ENCODE measurements at places on chromosomes 7 and 10.

DNA sequence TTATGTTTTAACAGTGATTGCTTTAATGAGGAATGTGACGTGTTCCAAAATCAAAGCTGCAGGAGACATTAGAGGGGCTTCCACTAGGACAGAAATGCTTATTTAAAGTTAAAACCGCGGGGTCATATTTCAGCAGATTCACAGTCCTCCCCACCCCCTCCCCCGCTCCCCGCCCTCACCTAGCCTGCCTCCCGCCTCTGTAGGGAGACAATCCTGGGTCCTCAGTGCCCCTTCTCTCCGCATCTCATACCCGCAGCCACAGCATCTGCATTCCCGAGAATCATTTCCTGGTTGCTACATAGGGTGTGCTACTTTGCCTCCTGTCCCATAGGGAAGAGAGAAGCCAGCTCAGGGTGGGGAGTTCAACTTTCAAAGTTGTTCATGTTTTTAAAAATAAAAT lies 3.1 kb upstream of the DRGX start:
- DNase-seq, result no peak

DNA sequence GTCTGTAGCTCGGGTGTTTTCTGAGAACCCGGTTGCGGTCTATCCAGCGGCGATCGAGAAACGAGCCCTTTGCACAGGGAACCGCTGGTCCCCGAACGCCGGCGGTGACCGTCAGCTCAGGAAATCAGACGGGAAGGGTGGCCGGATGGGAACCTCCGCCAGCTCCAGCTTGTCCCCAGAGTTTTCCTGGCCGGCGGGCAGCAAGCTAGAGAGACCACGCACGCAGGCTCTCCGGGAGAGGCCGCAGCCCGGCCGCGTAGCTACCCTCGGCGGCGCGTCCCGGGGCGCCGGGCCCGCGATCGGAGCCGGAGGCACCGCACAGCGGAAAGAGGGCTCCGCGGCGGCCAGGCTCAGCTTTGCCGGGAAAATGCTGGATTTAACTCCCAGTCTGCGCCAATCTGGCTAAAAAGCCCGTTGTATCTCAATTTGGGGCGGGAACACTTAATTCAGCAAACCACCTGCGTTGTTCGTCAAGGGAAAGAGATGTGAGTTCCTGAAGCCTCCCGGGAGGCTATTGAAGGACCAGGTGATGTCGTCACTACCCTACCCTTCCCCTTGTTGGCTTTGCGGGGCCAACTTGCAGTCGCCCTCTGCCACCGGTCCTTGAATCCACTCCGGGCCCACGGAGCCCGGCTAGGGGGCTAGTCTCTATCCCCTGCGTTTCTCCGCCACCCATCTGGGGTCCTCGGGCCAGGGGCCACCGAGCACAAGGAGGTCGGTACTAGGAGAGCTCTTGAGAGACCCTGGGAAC lies 859 bp upstream of the CH25H start:
- no peak for DNase-seq

GRCh38 chr10:50431133-50431532 lies 179.8 kb upstream of the ASAH2 start:
- no peak for DNase-seq

GRCh38 chr10:13865758-13866491 lies 279.2 kb downstream of the PRPF18 start:
- DNase-seq, result no peak

- no peak for DNase-seq
Measured at GRCh38 chr7:155861480-155861868, 49.2 kb upstream of the SHH start.

- DNase-seq, result no peak
Measured at GRCh38 chr10:124325633-124325914, 93.1 kb downstream of the OAT start.

DNA sequence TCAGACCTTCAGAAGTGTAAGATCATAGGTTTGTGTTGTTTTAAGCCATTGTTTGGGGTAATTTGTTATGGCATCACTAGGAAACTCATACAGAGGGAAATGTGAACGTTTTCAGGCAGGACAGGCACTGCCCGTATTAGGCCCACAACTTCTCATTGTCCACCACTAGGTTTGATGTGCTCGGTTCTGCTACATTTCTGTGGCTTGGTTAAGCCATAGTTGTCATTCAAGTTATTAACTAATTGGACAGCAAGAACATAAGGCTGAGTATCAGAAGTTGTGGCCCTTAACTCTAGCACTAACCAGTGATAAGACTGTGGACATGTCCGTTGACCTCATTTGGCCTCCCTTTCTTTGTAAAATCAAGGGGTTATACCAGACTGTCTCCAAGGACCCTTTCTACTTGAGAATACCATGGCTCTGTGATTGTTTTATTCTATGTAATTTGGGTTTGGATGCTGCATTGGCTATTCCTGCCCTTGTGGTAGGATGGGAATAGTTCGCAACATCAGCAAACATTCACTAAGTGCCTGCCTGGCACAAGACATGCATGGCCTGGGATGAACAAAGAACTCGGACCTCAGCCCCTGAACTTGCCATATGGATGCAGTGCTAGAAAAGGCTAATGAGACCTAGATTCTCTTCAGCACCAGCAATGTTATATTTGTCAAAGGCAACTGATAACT lies 85.7 kb downstream of the CCDC71L start:
- DNase-seq, result no peak

GRCh38 chr7:30427296-30428070 lies 51.1 kb downstream of the NOD1 start:
- DNase-seq, result no peak

DNA sequence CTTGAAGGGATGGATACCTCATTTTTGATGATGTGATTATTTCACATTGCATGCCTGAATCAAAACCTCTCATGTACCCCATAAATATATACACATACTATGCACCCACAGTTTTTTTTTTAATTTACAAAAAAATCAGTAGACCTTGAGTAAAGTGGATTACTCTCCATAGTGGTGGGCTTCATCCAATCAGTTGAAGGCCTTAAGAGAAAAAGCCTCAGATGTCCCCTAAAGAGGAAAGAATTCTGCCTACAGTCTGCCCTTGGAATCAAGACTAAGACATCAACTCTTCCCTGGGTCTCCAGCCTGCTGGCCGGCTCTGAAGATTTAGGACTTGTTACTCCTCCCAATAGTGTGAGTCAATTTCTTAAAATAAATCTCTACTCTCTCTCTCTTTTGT lies 1.1 kb downstream of the AZGP1 start:
- no peak for DNase-seq

- DNase-seq, result peak; percentile 96
Measured at GRCh38 chr10:78302989-78303854, 269.6 kb downstream of the RPS24 start.

GRCh38 chr7:129401228-129401966 lies 32.8 kb upstream of the STRIP2 start:
- DNase-seq, result peak; percentile 87

DNA sequence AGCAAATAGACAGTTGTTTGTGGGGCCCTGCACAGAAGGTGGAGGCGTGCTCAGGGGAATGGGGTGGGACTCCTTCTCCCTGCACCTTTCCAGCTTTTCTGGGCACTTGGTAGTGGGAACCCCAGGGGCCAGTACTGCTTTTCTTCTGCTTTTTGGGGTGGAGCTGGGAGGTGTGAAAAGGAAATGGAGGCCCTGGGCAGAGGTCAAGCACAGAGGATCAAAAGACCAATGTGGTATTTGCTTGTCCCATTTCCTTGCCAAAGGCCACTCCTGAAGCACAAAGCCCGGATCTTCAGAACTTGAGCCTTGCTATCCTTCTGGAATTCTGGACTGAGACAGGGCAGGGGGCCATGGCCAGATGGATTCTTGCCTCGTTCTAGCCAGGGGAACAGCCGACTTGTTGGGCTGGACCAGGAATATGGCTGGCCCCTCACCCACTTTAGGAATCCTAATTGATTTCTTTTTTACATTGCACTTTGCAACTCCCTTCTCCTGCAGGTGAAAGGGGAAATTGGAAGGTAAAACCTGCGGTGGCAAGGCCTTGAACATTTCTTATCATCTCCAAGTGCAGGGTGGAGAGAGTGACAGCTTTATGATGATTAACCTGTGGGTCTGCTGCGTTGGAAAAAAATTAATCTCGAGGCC lies 26.5 kb downstream of the ADRA2A start:
- no peak for DNase-seq

- DNase-seq, result no peak
Measured at GRCh38 chr10:109324721-109325120, 598.6 kb downstream of the XPNPEP1 start.

DNA sequence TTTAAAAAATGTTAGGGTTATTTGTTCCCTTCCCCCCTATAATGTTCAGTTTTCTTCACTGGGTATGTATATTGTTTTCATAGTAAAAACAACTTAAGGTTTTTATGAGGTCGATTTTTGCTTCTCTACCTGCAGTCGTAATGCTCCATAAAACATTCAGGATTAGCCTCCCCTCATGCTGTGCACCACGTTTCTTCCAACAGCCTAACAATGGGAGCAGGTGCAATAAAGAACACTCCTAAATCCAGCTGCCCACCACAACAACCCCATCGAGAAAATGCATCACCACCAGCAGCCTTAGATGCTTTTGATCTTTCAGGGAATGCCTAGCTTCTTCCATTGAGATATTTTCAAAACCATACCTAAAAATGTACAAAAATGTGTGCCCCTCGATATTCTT lies 111.1 kb downstream of the ADAM12 start:
- no peak for DNase-seq

DNA sequence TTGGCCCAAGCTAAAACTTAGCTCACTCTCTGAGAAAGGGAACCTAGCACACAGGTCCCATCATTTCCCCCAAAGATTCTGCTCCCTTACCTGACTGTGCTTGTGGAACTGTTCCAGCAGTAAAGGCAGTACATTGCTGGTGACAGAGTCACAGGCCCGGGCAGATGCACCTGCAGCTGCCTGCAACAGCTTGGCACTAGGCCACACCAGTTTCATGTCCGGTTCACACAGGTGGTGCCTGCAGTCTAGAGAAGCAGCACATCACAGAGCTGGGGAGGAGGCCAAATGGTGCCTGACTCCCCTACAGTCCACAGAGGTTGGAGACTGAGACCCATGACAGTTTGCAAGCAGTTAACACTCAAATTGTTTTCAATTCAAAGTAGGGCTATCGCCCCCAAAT lies 22.2 kb downstream of the ZDHHC16 start:
- DNase-seq, result no peak

DNA sequence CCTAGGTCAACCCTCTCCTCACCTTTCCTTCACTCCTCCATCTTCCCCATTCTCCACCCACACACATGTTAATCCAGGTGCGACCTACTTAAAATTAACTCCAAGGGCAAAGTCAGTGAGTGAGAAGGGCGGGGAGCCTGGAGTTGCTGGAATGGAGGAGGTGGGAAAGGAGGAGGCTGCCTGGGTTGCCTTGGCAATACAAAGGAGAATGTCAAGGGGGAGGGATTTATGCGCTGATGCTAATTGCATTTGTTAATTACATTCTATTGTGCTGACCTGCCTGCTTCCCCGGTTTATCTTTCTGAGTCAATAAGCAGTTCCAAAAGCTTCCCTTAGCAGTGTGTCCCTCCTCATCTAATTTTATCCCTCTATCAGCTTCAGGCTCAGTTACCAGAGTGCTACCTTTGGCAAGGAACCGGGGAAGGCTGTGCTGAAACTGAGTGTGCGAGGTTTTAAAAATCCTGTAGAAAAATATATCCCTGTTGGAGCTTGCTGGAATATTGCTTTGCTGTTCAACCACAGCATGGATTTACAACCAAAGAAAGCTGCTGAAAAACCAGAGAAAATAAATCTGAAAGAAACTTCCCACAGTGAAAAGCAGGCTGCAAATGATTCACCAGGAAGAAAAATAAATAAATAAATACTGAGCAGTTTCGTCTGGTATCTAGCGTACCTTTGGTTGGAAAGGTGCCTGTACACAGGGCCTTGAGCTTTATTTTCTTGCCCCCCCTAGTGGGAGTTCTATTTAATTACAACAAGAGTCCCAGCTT lies 113.2 kb upstream of the DGKB start:
- peak; percentile 71 for DNase-seq

DNA sequence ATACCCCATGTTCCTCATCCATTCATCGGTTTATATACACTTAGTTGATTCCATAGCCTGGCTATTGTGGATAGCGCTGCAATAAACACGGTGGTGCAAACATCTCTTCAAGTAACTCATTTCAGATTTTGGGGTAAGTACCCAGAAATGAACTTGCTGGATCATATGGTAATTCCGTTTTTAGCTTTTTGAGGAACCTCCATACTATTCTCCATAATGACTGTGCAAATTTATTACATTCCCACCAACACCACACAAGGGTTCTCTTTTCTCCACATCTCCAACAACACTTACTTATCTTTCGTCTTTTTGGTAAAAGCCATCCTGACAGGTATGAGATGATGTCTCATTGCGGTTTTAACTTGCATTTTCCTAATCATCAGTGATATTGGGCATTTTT lies 3.7 kb downstream of the NPFFR1 start:
- no peak for DNase-seq

GRCh38 chr7:116988363-116988989 lies 35.2 kb downstream of the ST7 start:
- peak; percentile 45 for DNase-seq

GRCh38 chr7:1466524-1467271 lies 7.4 kb upstream of the MICALL2 start:
- DNase-seq, result peak; percentile 78

- no peak for DNase-seq
Measured at GRCh38 chr7:41117431-41117830, 585.5 kb downstream of the INHBA start.

GRCh38 chr7:105306298-105306748 lies 82.4 kb downstream of the SRPK2 start:
- DNase-seq, result peak; percentile 1

DNA sequence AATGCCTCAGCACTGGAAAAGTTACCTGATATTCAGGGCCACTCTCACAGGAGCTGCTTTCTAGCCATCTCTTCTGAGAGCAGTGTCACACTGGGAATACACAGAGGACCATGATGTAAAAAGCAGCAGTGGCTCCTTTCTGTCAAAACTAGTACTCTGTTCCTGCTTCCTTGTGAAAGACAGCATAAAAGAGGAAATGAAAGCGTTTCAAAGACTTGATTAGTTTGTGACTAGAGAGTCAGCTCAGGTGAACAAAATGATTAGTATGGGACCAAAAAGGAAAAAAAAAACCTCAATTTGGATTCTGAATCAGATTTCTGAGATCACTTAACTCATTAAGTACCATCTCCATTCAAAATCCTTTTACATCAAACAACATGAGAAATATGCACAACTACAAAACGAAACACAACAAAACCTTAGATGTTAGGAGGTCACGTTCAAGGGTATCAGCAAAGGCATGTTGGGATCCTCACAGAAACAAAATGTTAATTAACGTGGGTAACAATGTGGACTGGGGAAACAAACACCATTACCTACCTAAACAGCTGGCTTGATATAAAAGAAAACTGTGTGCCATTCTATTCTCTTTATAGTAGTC lies 103.7 kb downstream of the MACC1 start:
- peak; percentile 4 for DNase-seq

DNA sequence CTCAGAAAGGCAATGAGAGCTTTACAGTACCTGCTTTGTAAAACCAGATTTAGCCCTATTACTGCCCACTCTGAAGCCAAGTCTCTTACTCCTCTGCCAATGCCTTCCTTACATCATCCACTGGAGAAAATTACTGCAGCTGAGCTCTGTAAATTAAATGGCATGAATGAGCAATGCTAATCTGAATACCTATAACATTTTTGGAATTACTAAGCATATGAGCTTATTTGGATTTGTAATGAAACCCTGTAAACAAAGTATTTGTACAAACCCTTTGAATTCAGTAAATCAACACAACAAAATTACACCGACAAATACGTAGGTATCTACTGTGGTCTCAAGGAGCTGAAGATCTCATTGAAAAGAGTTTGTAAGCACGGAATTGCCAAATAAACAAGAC lies 12.1 kb upstream of the CCNY start:
- no peak for DNase-seq

Data from OCI-M1 (cell line).